Stimulated activated CD8-positive, alpha-beta memory T cell treated with anti-CD3 and anti-CD28 coated beads, Interleukin-2, amount 100 ng/mL, for 48 hours (primary cell): ENCODE measurements at places on chromosomes 7 and 10.

DNA sequence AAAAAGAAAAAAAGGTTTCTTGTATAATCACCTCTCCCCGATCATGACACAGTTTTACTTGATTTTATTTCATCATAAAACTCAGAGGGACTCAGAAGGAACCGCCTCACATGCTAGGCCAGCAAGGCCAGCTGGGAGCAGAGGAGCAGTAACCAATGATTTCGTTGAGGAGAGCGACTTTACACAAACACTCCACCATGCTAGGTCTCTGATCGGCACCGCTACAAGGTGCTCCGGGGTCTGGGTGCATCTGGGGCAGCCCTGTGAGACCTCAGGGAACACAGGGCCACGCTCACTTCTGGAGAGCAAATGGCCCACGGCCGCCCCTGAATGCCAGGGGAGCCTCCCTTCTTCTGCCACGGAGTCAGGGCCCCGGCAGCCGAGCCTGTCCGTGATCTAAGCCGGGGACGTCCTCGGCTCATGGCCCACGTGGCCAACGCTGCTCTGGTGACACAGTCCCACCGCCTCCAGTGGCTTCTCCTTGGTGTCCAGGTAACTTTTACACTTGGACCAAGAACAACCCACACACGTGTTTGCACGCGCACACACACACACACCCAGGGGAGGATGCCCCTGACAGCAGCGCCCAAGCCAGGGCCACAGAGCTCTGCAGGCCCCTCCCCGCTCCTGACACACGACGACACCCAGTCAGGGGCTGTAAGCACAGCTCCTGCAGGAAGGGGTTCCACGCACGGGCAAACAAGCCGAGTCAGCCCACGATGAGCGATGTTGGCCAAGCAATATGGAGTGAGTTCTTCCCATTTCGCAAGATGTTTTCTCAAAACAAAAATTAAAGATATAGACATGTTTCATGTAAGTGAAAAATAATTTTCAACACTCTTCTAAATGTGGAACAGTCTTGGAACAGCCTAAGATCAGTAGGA, 332.3 kb downstream of the DNAJB6 start:
- DNase-seq, result no peak

DNA sequence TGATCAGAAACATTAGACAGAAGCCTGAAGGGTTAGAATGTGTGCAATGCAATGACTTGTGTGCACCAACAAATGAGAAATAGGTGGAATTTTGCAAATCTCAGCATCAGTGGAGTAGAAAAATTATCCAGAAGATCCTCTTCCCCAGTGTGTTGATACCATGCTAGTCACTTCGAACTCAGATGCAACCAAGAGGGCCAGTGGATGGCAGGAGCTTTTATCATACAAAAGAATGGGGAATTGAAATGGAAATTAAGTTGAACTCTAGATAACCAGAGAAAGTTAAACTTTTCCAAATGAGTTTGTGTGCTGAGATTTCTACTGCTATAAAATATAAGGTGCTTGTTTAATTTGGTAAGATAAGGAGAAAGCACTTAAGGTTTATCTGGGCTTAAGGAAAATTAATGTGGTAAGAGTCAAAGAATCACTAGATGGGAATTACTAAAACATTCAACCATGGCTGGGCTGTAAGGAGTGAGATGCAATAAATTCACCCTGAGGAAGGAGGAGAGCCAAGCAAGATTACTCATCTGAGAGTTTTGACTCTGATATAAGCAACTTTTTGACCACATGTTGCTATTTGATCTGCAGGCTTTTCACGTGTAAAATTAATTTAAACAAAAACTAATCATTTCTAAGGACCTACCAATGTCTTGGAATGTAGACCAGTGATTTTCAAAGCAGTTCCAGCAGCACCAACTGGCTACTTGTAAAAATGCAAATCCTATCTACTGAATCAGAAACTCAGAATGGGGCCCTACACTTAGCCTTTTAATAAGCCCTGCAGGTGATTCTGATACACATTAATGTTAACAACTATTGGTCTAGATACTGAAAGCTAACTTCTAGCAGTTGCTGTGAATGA, 113.2 kb downstream of the CDC14C start:
- DNase-seq, result no peak

DNA sequence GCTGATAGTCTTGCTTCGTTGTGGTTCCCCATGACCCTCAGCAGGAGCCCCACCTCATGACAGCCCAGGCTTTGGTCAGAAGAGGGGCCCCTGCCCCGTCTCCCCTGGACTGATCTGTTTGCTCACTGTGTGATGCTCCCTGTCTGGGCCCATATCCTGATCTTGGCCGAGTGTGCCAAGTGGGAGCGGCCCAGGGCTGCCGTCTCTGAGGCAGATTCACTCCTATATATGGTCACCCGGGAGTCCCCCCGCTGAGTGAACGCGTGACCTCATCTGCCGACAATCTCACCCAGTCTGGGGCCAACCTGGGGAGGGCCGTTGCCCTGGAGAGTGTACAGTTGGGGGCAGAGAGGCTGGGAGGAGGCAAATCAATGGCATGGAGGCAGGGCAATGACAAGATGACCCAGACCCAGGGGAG, 34.5 kb downstream of the PPIF start:
- no peak for DNase-seq

- no peak for DNase-seq
Observed at GRCh38 chr7:42694894-42695507, 216.9 kb downstream of the C7orf25 start.

- peak; percentile 45 for DNase-seq
Observed at GRCh38 chr10:79137826-79138225, 69.1 kb downstream of the ZMIZ1 start.

GRCh38 chr7:4820967-4821471, 40.8 kb downstream of the PAPOLB start:
- DNase-seq, result no peak

GRCh38 chr7:108193594-108194498, 63.7 kb upstream of the LAMB4 start:
- no peak for DNase-seq

GRCh38 chr10:17673471-17674061, 29.6 kb downstream of the STAM start:
- DNase-seq, result no peak

- DNase-seq, result no peak
Observed at GRCh38 chr7:33832271-33832721, 73.0 kb upstream of the BMPER start.

GRCh38 chr7:85535974-85536729, 349.3 kb upstream of the SEMA3D start:
- no peak for DNase-seq

DNA sequence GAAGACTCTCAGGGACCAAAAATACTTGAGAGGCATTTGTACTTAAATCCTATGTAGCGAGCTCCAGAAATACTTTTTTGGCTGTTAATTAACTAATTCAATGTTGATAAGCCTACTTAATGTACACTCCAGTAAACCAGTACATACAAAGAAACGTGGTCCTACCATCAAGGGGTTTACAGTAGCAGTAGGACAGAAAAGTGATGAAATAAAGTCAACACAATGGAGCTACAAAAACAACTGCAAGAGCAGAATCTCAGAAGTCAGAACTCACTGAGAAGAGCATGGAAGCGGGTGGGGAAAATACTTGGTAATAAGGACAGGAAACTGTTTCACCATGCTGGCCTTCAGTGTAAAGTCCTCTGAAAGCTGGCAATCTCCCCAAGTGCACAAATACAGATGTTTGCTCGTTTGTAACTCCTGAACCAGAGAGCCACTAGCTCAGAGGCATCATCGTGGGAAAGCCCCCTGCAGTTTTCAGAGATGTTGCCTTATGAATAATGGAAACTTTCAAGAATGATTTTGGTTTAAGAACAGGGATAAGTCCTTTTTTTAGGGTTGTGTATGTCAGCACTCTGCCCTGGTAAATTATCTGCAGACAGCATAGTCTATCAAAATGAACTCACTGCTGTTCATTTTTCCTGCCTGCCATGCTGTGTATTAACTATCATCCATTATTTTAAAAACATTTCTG, 233.2 kb downstream of the SORCS1 start:
- no peak for DNase-seq

DNA sequence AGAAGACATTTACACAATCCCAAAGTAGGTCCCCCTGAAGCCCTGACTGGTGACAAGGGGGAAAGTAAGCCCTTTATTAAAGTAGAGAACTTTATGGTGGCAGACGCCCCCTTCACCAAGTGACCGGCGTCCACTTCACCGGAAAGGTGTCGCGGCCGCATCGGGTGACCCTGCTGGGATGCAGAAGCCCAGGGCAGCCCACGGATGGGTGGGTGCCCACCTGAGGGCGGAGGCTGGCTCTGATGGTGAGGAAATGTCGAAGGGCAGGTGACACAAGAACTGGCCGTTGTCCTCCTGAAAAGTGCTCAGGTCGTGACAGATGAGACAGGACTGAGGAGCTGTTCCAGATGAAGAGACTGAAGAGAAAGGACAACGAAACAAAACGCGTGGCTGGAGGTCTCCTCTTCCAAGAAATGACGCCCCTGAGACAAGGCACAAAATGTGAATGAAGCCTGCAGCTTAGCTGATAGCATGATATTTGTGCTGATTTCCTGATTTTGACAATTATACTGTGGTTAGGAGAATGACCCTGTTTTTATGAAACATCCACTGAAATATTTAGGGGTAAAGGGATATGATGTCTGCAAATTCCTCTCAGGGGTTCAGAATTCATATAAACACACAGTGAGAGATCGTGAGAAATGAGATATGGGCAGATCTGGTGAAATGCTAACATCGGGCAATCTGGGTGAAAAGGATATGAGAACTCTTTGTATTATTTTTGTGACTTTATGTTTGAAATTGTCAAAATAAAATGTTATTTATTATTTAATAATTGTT, 123.9 kb downstream of the PRKAG2 start:
- no peak for DNase-seq

DNA sequence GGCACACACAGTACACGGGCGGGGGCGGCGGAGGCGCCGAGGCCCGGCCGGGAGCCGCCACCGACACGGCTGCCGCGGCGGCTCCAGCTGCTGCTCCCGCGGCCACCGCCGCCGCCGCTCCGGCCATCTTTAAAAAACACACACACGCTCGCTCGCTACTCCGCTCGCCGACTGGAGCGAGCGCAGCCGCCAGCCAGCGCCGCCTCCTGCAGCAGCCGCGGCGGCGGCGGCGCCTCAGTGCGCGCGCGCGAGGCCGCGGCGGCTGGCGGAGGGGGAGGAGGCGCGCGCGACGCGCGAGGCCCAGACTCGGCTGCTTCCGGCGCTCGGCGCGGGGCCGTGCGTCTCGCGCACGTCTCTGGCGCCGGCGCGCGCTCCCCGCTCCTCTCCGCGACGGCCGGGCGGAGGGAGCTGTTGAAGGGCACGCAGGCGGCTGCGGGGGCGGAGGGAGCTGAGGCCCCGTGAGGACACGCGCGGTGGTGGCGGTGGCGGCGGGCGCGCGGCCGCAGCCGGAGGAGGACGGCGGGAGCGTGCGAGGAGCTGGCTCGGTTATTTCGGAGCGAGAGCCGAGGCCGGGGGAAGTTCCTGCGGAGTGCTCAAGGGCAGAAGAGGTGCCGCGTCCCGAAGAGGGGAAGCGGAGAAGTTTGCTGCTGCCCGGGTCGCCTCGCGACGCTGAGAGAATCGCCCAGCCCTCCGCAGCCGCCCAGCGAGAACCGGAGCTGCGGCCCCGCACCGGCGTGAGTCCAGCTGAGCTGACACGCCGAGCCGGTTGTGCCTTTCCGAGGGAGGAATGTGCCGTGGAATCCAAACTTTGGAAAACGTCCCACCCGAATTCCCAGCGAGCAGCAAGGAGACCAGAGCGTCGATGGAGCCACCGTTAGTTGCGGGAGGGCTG, at the start of gene KDM7A:
Gene KDM7A, minus strand, starts transcription at position 173 of the 892 bp plus-strand sequence. Its CDS starts 46 bp downstream, at position 127.
- peak; percentile 83 for DNase-seq
